RWPE1 (cell line): ENCODE measurements at places on chromosomes 12 and 14.

- DNase-seq, result peak; percentile 64
Measured at GRCh38 chr12:123094349-123095077, 56.4 kb downstream of the PITPNM2 start.

DNA sequence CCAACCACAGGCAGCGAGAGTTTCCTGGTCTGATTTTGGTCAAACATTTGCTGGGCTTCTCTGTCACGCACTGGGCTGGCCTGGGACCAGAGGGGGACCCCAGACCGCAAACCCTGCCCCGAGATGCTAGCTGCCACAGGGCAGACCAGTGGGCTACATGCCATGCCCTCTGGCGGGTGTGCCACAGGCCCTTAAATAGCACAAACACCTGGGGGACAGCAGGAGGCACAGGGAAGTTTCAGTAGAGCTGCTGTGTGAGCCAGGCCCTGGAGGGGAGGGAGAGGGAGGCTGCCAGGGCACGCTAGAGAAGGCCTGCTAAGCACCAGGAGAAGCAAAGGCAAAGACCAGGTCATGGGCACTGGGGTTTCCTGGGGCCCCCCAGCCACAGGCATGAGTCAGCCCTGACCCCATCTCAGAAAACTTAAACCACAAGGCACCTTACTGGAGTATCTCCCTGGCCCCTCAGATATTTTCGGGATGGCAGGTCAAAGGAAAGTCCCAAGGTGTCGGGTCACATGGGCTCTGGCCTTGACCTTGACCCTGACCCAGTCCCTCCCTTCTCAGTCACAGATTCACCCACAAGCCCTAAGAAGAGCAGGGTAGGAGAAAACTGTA, 29.2 kb downstream of the ITPK1 start:
- no peak for DNase-seq

DNA sequence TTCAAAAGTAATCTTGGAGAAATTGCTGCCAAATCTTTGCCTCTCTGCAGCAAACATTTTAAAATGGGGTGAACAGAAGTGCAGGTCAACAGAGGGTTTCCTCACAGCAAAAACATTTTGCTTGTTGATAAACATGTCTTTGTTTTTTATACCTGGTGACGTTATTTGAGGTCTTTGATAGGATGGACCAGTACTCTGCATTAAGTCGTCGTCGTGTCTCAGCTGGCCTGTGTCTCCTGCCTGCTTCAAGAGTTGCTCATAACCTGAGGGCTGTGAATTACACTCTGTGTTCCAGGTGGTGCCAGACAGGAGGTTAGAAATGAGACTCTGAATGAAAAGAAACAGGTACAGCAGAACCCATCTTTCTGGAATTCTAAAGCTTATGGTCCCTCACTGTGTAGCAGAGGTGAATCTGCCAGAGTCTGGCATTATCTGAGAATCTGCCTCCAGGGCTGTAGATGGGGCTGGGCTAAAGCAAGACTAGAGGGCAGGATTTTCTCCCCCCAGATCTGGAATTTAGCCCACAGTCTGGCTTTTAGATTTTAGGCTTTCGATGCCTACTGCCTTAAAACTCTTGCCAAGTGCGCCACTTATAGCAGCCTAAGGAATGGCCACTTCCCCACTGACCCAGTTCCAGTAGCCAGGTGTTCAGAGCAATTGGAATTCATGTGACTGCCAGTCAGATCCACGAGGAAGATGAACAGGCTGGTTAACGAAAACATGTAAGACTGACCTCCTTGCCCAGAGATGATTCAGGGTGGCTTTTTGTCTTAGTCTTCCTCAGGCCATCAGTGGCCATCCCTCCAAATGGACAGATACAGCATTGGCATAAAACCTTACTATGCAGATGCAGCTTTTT, 161.2 kb downstream of the PRKCH start:
- DNase-seq, result no peak

- DNase-seq, result no peak
Measured at GRCh38 chr12:75305412-75306332, 24.5 kb downstream of the CAPS2 start.

DNA sequence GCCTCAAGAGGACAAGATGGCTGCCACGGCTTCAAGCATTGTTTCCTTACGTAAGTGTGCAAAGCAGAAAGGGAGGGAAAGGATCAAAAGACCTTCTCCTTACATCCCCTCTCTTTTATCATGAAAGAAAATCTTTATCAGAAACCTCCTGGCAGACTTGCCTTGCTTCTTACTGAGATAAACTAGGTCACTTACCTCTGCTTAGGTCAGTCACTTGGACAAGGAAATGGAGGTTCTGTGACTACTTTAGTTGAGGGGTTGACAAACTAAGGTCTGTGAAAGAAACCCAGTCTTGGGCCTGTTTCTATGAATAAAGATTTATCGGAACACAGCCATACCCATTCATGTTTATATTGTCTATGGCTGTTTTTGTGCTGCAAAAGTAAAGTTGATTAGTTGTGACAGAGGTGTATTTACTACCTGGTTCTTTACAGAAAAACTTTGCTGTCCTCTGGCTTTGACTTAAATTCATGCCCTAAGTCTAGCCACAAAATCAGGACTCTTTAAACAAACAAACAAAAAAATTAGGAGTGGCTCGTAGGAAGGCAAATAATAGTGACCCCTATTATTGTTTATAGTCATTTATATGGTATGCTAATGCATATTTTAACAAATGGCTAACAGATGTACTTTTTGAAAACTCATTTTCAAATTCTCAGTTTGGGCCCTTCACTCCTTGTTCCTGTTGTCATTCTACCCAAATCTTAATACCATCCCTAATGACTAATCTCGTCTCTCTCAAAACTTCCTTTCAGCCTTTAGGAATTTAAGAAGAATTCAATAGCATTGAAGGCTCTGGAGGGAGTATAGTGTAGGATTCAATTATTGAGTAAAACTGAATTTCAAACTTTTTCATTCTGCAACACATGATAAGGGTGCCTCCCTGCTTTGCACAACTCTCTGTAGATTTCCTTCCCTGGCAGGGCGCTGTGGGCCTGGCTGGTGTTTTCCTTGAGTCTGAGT, 42.0 kb upstream of the ATP2B1 start:
- DNase-seq, result no peak

DNA sequence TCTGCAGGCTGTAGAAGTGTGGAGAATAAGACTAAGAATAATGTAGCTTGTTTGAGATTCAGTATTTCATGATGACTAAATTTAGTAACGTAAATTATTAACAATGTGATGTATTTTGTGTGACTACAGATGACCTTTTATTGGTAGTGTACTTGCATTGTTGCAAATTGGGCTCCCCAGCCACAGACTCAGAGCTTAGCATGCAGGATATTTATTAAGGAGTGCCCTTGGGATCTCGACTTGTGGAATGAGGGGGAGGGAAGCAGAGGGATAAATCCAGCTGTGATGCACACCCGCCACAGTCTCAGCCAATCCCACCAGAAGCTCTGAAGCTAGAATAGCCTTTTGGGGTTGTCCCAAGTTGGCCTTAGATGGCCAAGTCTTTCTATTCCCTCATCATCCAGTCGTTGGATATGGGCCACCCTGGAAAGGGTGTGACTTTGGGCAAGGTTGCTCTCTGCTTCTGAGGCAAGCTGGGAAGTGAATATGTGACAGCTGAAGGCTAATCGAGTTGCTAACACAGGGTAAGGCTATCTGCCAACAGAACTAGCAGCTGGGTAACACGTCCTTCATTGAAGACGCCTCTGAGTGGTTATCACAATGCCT, 42.1 kb upstream of the USP44 start:
- no peak for DNase-seq

GRCh38 chr12:130017591-130018449, 114.0 kb upstream of the TMEM132D start:
- peak; percentile 32 for DNase-seq

- DNase-seq, result no peak
Measured at GRCh38 chr12:95980437-95980836, 15.7 kb downstream of the HAL start.

DNA sequence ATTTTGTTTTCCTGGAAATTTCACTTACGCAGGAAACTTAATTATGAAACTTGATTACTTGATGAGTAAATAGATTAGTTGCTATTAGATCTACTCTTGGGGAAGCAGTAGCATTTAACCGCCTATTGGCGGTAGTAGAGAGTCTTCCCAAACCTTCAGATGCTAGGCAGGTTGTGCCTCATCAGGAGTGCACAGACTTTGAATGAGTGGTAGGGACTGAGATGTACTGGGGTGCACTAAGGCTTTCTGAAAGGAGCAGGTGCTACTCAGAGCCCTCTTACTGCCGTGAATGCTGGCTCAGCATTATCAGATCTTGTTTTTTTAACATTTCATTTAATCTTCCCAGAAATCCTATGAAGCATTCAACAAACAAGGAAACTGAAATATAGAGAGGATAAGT, 7.7 kb downstream of the GATC start:
- peak; percentile 44 for DNase-seq

- DNase-seq, result no peak
Measured at GRCh38 chr12:98939350-98939749, 294.3 kb downstream of the APAF1 start.

GRCh38 chr12:6560501-6561205, 4.8 kb upstream of the IFFO1 start:
- no peak for DNase-seq

- DNase-seq, result no peak
Measured at GRCh38 chr12:65362234-65363031, 84.0 kb downstream of the MSRB3 start.

DNA sequence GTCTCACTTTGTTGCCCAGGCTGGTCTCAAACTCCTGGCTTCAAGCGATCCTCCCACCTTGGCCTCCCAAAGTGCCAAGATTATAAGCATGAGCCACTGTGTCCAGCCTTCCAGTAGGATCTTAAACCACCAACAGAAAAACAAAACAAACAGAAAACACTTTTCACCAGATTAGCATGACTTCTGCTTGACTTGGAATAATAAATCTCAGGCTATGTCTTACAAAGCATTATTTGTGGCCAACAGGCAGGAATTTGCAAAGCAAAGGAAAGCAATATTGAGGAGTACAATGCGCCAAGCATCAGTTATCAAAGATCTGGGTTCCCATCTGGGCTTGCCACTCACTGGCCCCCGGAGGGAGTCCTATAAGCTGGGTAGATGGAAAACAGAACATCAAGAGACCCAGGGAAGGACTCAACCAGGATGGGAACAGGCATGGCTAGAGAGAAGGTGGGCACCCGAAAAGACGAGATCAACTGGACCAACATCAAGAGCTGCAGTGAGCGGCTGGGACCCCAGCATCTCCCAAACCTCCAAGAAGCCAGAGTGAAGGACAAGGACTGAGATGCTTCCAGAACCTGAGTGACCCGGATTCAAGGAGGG, 101.2 kb downstream of the TMEM30B start:
- DNase-seq, result no peak

DNA sequence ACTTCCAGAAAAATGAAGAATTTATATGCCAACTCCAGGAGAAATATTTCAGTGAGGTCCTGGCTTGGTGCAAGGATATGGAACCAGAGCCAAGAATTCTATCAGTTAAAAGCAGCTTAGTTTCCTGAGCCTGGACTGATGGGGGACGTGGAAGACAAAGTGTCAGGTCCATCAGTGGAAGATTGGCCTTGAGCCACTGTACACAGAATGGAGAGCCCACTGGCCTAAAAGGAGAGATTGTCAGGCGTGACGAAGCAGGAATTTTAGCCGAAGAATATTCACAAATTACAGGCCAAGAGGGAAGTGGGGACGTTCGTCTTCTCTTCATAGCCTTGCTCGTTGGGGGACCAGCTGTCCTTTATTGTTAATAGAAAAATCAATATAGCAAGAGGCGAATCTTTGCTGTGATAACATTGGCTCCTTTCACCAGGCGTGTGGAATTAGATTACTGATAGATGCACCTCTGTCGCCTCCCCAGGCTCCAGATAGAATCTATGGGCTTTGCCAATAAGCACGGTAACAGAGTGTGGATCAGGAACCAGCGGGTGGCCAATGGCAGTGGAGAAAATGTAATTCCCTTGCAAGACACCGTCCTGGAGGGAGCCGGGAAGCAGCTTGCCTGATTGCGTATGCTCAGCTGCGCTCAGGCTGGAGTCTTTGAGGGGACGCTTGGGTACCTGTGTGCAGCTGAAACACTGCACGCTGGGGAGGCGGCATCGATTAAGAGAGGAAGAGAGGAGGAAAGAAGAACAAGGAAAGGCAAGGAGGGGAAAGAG, 56.4 kb downstream of the TMEM132C start:
- no peak for DNase-seq

DNA sequence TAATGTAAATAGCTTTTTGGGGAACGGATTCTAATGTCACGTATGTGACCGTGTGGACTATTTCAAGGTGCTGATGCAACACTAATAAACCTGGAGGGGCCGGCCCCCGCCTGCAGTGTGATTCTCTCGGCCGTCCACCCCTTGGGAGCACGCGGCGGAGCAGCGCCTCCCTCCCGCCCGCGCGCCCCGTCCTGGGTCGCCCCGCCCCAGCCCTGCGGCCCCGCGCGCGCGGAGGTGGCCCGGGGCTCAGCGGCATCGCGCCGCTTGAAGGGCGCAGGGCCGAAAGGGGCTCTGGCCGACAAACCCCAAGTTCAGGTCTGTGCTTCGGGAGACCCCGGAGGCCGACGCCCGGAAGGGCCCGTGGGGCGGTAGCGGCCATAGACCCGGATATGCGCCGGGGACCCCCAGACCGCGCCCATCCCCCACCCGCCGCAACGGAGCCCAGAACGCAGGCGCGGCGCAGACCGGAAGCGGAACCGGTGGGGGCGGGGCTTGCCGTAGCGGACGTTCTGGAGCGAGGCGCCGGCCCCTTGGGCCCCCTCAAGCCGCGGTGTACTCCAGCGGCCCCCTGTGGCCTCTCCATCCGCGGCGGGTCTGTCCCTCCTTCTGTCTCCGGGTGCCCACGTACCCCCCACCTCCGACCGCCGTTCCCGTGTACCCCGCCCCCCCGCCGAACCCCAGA, at the start of gene TEX22:
Gene TEX22 (plus strand): TSS at position 495 of the 682 bp plus-strand sequence. CDS start 803 bp downstream, outside the sequence.
- peak; percentile 73 for DNase-seq

DNA sequence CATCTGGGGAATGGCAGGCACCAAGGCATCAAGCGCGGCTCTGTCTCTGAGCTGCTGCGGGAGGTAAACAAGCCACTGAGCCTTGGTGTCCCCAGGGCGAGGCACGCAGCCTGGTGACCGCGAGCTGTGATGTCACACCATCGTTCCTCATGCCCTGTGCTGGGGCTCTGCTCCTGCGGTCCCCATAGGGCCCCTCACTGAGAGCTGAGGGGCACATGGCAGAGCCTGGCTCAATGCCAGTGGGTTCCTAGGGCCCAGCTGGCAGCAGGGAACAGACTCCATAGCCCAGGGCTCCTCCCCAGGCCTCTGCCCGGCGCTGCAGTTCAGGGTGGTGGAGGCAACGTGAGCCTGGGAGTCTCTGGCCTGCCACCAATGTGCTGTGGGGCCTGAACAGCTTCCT, 22.6 kb downstream of the CHGA start:
- DNase-seq, result no peak
